Fibroblast of the aortic adventitia (primary cell): ENCODE measurements at places on chromosomes 1 and 21. TPM values are rescaled to one million over a fixed set of nuclear protein-coding genes. Genes with fewer than 3 reads are reported as not detected.
A peak's percentile ranks its signal among the peaks of the same experiment; 100 is the strongest.

- DNase-seq: no peak
Observed at GRCh38 chr21:29145852-29146453, 15.5 kb downstream of the MAP3K7CL start.

FAM177B gene
- total RNA-seq: not detected in 2 replicates

GRCh38 chr1:187078321-187078720 lies 249.6 kb downstream of the PLA2G4A start:
- DNase-seq: no peak

DNA sequence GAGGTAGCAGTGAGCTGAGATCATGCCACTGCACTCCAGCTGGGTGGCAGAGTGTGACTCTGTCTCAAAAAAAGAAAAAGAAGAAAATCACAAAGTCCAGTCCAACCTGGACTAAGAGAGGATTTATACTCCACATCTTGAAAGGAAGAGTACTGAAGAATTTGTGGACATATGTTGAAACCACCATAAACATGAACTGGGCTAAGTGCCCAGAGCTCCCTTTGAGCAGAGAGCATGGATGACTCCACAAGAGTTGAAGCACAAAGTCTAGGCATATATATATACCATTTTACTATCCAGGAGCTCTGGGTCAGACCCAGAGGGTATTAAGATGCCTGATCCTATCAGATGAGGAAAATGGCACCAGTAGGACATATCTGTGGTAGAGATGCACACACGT lies 86.6 kb downstream of the OMA1 start:
- DNase-seq: no peak

DNA sequence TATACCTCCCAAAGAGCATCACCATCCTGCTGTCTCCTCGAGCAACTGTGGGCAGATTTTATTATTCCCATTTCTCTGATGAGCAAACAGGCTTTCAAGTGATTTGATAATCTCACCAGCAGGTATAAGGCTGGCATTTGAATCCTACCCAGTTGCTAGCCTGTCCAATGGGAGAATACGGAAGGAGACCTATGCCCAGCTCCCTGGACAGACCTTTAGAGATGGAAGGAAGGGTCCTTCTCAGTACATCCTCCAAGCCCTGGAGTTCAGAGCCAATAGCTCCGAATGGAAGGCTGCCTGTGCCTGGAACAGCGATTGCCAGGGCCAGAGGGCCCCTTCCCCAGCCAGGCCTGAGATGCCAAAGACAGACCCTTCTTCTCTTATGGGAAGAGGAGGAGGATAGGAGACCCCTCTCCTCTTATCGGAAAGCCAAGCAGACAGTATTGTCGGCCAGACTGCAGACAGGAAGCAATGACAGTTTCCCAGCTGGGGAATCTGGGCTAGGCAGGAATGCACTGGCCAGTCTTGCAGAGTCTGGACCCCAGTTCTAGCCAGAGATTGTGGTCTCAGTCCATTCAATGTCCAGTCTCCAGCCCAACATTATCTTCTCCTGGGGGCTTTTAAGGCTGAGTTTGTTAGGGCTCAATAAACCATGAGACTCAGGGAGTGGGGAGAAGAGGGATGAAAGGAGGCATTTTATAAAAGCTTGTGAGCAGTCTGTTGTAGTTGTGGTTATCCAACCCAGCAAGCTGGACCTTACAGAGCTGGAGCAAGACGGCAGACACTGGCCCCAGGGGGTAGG lies 2.0 kb downstream of the IFFO2 start:
- peak; percentile 26 for DNase-seq

GRCh38 chr1:217921126-217921904 lies 290.2 kb downstream of the SPATA17 start:
- DNase-seq: no peak

DNA sequence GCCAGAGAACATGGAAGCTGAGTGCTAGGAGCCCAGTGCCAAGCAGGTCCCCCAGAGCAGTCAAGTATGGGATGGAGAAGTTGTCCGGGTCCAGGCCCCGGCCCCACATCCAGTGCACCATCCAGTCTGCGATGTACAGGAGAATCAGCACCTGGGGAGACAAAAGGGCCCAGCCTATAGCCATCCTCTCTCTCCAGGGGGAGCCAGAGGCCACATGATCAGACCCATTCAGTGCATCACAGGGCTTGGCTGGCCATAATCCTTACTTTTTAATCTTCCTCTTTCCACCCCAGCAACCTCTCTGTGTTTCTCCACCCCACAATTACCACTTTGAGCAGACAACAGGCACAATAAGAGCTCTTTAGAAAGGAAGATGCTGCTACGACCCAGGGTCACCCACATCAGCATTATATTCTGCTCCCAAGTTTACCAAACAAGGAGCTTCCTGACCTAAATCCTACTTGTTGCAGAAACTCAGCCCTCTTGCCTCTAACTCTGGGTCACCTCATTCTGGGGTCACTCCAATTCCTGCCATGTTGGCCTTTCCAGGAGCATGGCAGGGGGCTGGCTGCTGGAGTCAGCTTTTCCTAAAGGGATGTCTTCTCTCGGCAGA lies 16.4 kb upstream of the RAB29 start:
- DNase-seq: peak; percentile 64

DNA sequence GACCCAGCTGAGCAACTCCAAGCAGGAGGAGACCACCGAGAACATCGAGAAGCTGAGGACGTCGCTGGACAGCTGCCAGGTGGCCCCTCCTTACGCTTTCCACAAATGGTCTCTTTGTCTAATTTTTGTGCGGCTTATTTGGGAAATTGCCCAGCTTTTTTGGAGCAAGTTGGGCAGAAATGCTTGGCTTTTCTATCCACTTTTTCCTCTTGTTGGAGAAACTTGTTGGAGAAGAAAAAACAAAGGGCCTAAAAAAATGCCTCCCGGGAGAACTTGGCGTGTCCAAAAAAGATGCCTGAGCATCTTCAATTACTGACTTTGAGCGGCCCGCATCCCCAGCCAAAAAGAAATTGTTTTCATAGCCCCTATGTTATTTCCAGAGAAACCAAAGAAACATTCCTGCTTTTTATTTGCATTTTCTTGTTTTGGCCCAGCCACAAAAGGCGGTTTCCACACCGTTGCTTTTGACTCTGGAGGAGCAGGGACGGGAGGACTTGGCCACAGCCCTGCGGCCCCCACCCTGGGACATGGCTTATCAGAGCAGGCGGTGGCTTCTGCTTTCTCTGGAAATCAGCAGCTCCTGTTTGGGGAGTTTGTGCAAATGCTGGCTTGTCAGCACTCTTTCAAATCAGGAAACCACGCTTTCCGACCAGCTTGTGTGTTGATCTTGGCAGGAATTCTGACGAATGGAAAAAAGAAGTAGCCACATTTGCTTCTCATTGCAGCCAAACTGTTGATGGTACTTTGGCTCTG lies 81.2 kb upstream of the EFHD2 start:
- DNase-seq: peak; percentile 87

ADAM30 gene
- total RNA-seq: not detected in 2 replicates

GRCh38 chr1:145990249-145990855 lies 6.0 kb downstream of the TXNIP start:
- no peak for DNase-seq

- DNase-seq: peak; percentile 75
Observed at GRCh38 chr1:66300972-66301451, 232.9 kb upstream of the SGIP1 start.

ALG14 gene
- 1.2 and 2.4 TPM in 2 replicates for total RNA-seq

IRF6 gene
- total RNA-seq: 3.1 TPM in 1 of 2 replicates, not detected in the other

GRCh38 chr1:185871627-185872150 lies 137.5 kb downstream of the HMCN1 start:
- no peak for DNase-seq

KIF2C gene
- 1.1 and 23.0 TPM in 2 replicates for total RNA-seq

- peak; percentile 43 for DNase-seq
Observed at GRCh38 chr1:85473390-85473789, 8.4 kb upstream of the DDAH1 start.

GRCh38 chr1:923131-923990 lies at the start of gene SAMD11:
Gene SAMD11, plus strand, starts transcription at chr1:923923. Its CDS starts 509 bp downstream, at chr1:924432.
- DNase-seq: peak; percentile 67

CSMD2 gene
- 0.82 and 6.6 TPM in 2 replicates for total RNA-seq

- no peak for DNase-seq
Observed at GRCh38 chr1:30824736-30825429, 67.3 kb upstream of the LAPTM5 start.

TLR5 gene
- 0.36 TPM in 1 of 2 replicates, not detected in the other for total RNA-seq

- DNase-seq: no peak
Observed at GRCh38 chr1:40857737-40858136, 4.4 kb downstream of the CITED4 start.

- peak; percentile 68 for DNase-seq
Observed at GRCh38 chr1:17624611-17625233, 85.2 kb downstream of the ARHGEF10L start.

- DNase-seq: no peak
Observed at GRCh38 chr1:57897581-57897980, 473.7 kb upstream of the DAB1 start.

FMN2 gene
- total RNA-seq: 8.1 and 34.5 TPM in 2 replicates
